ENCODE measurements at places on chromosomes 12 and 14. TPM values are rescaled to one million over a fixed set of nuclear protein-coding genes. Genes with fewer than 3 reads are reported as not detected.

Gene OTX2
- total RNA-seq, result not detected

Gene TMEM233
- 0.49 TPM for total RNA-seq

Gene COX8C
- total RNA-seq, result not detected

Gene ABCD4
- total RNA-seq, result 52.3 TPM

Gene CD163
- total RNA-seq, result 96.3 TPM

Gene SDR9C7
- 11.0 TPM for total RNA-seq

DNA sequence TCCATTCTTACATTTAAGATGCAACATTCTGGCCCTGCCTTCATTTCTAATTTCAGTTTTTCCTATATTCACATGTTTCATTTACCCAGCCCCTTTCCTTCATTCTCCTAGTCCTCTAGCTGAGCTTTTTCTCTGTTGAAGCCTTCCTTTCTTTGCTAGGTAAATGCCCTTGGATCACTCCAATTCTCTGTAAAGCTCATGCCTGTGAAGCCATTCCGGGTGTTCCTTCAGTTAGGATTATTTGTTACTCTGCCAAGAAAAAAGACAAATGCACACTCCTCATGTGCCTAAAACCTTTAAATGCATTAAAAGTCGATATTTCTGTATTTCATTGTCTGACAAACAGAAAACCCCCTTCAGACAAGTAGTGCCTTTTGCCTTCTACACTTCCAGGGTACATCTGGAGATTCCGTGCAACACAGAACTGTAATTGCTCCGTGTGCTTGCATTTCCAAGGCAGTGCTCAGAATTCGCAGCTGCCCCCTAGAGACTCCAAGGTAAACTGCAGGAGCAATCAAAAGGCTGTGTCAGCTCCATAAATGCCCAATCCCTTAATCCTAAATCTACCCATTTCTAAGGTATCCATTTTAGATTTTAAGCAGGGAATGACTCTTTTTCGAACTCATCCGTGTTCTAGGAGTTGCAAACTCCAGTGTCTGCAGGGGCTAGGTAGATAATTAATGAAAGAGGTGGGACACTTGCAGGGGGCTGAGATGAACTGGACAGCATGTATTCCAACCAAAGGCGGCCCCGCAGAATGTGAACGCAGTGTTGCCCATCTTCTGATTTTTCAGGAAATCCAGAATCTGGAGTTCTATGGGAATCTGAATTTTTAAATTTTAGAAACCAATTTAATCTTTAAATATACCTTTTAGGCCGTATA is 320.2 kb downstream of the GRIN2B start:
- no peaks in the 10 kb centered on the region for H3K27me3 ChIP-seq
- no peak for DNase-seq
- no peak overlapping the region for H3K27ac ChIP-seq
- no peak overlapping the region for H3K4me3 ChIP-seq

DNA sequence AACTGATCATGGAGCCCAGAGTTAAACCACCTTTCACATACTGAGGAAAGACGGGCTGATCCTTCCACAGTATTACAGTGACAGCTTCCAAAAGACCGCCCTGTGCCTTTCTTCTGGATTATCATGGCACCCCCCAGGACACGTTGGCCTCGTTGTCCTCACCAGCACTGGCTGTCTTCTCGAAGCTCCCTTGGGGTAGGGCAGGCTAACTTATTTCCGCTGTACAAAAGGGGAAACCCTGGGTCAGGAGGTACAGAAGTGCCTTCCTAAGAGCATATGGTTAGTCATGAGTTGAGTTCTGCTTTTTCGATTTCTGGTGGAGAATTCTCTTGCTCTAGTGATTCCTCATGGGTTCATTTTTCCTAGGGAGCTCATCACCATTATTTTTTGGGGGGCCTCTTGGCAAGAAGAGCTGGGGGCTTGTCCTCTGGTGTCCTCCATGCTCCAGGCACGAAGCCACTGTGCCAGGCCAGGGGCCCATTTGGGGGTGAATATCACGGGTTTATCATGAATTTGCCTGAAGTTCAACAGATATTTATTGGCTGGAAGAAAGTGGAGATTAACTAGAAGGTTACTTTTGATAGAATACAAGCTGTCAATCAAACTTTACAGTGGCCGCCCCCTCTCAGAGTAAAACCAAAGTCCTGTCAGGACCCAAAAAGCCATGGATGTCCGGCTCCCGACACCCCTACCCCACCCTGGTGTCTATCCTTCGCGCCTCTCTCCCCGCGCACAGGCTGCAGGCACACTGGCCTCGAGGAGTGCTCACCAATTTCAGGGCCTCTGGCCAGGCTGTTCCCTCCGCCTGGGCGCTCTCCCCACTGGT is 8.8 kb upstream of the TRAF3 start:
- no peaks in the 10 kb centered on the region for H3K4me1 ChIP-seq
- no peak for DNase-seq
- no peak overlapping the region for H3K4me3 ChIP-seq

DNA sequence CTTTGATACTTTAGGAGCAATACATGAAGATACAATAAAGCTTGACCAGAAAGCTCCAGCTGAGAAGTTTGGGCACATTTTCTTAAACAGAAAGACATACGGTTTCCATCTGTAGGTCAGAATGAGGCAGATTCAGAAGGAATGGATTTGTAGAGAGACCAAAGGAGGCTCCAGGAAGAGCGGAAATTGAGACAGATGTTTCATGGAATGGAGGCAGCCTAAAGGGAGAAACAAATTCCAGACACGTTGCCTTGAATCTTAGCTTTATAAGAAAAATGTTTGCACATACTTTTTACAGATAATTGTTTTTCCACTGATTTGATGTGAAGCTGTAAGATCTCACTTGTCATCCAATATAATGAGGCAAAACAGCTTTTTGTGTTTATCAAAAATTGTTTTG is 24.8 kb downstream of the EPYC start:
- H3K4me3 ChIP-seq, result no peak overlapping the region
- DNase-seq, result no peak
- no peaks in the 10 kb centered on the region for H3K36me3 ChIP-seq
- H3K27ac ChIP-seq, result peak overlapping the region; percentile 55
- no peaks in the 10 kb centered on the region for H3K27me3 ChIP-seq

DNA sequence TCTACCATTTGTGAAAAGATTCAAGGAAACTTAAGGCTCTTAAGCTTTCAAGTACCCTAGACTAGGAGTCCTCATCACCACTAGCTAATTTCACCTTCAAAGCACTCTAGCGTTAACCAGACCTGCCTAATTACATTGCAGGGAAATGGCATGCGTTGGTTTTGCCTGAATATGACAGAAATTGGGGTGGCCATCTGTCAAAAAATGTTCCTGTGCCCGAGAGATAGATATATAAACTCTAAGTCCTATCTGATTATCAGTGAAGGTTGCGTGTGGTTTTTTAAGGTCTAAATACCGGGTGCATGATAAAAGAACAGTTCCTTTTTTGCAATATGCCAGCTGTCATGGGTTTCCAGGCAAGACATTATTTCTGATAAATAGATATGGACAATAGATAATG is 48.3 kb downstream of the SPRING1 start:
- DNase-seq, result no peak
- no peaks in the 10 kb centered on the region for H3K27me3 ChIP-seq
- no peak overlapping the region for H3K27ac ChIP-seq
- peaks cover 13% of the 10 kb centered on the region for H3K4me1 ChIP-seq
- H3K4me3 ChIP-seq, result no peak overlapping the region
- no peaks in the 10 kb centered on the region for H3K36me3 ChIP-seq

DNA sequence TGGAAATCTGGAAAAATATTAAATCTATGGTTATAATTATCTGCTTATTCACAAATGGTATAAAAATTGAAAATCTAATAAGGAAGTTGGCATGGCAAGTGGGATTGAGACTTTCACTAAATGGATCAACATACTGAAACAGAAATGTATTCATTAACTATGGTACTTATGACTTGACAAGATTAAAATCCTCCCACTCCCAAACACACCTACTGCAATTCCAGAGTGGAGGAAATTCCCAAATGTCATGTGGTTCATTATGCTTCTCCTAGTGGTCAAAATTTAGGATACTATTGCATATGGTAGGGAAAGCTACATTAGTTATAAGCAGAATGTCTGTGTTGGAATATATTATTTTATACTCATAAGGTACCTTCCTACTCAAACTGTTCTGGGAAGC is 265.3 kb upstream of the PRICKLE1 start:
- H3K27ac ChIP-seq, result no peak overlapping the region
- H3K4me3 ChIP-seq, result no peak overlapping the region
- no peak for DNase-seq
- no peaks in the 10 kb centered on the region for H3K27me3 ChIP-seq

GRCh38 chr12:110563702-110564470 is 19.2 kb downstream of the PPTC7 start:
- no peak overlapping the region for H3K4me3 ChIP-seq
- H3K27me3 ChIP-seq, result no peaks in the 10 kb centered on the region

- H3K4me1 ChIP-seq, result no peaks in the 10 kb centered on the region
- no peaks in the 10 kb centered on the region for H3K36me3 ChIP-seq
- no peaks in the 10 kb centered on the region for H3K27me3 ChIP-seq
- H3K27ac ChIP-seq, result no peak overlapping the region
Observed at GRCh38 chr14:52589646-52590045, 37.0 kb downstream of the GPR137C start.

DNA sequence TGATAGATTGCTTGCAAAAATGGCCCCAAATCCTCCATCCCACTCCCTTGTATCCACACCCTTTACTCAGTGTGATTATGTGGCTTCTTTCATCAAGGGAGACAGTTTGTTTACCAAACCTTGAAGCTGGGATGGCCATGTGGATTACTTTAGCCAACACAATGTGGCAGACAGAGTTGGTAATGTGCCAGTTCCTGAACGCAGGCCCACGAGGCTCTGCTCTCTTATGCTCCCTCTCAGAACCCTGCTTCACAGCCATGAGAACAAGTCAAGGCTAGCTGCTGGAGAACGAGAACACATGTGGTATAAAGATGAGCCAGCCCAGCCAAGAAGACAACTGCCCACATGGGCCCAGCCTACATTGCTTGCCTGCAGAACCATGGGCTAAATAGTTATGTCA is 162.3 kb downstream of the NDUFA12 start:
- no peaks in the 10 kb centered on the region for H3K4me1 ChIP-seq
- no peak for DNase-seq
- no peak overlapping the region for H3K4me3 ChIP-seq

- H3K4me3 ChIP-seq, result peak overlapping the region; percentile 35
- H3K27ac ChIP-seq, result peak overlapping the region; percentile 87
- H3K27me3 ChIP-seq, result no peaks in the 10 kb centered on the region
- peaks cover 29% of the 10 kb centered on the region for H3K4me1 ChIP-seq
Observed at GRCh38 chr12:6961278-6961694, 9.2 kb downstream of the PHB2 start.

GRCh38 chr14:92787554-92787953 is 6.6 kb upstream of the GOLGA5 start:
- no peaks in the 10 kb centered on the region for H3K27me3 ChIP-seq
- no peaks in the 10 kb centered on the region for H3K4me1 ChIP-seq
- H3K4me3 ChIP-seq, result no peak overlapping the region
- no peak for DNase-seq
- no peak overlapping the region for H3K27ac ChIP-seq

- H3K27me3 ChIP-seq, result no peaks in the 10 kb centered on the region
- H3K4me1 ChIP-seq, result no peaks in the 10 kb centered on the region
- no peak for DNase-seq
- H3K27ac ChIP-seq, result no peak overlapping the region
- H3K36me3 ChIP-seq, result no peaks in the 10 kb centered on the region
Observed at GRCh38 chr14:77870646-77871045, 70.7 kb downstream of the ADCK1 start.

GRCh38 chr14:67963545-67963944 is 144.0 kb downstream of the RAD51B start:
- no peaks in the 10 kb centered on the region for H3K36me3 ChIP-seq
- DNase-seq, result no peak
- peaks cover 45% of the 10 kb centered on the region for H3K4me1 ChIP-seq
- H3K4me3 ChIP-seq, result no peak overlapping the region

- H3K4me3 ChIP-seq, result peak overlapping the region; percentile 75
- H3K27me3 ChIP-seq, result no peaks in the 10 kb centered on the region
- peaks cover 34% of the 10 kb centered on the region for H3K4me1 ChIP-seq
Observed at GRCh38 chr14:39266871-39267607, 33.3 kb downstream of the MIA2 start.

DNA sequence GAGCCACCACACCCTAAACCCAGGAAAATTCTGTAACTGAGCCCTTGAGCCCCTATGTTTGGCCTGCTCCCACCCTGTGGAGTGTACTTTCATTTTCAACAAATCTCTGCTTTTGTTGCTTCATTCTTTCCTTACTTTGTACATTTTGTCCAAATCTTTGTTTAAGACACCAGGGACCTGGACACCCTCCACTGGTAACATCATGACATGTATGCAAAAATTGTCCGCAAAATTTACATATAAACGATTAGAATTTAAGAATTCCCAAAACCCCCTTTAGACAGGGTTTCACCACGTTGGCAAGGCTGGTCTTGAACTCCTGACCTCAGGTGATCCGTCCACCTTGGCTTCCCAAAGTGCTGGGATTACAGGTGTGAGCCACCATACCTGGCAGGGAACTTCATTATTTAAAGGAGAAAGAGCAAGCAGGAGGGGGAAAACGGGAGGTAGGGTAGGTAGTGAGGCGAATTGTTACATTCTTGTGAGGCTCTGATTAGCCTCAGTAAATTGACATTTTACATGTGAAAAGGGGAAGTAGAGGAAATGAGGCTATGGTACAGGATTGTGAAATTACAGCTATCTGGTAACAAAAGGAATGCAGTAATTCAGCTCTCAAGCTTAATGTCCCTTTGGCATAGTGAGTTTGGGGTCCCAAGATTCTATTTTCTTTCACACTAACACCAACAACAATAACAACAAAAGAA is 27.6 kb downstream of the TUBA1A start:
- no peak overlapping the region for H3K4me3 ChIP-seq
- no peaks in the 10 kb centered on the region for H3K27me3 ChIP-seq
- DNase-seq, result no peak
- no peaks in the 10 kb centered on the region for H3K36me3 ChIP-seq
- H3K4me1 ChIP-seq, result no peaks in the 10 kb centered on the region

- no peak overlapping the region for H3K27ac ChIP-seq
- no peak overlapping the region for H3K4me3 ChIP-seq
- H3K36me3 ChIP-seq, result no peaks in the 10 kb centered on the region
Observed at GRCh38 chr12:104478396-104479122, 21.8 kb downstream of the CHST11 start.

GRCh38 chr12:130537051-130537450 is 179.0 kb downstream of the RIMBP2 start:
- H3K27ac ChIP-seq, result no peak overlapping the region
- no peak overlapping the region for H3K4me3 ChIP-seq
- H3K27me3 ChIP-seq, result no peaks in the 10 kb centered on the region
- no peaks in the 10 kb centered on the region for H3K4me1 ChIP-seq
- no peaks in the 10 kb centered on the region for H3K36me3 ChIP-seq
- no peak for DNase-seq

DNA sequence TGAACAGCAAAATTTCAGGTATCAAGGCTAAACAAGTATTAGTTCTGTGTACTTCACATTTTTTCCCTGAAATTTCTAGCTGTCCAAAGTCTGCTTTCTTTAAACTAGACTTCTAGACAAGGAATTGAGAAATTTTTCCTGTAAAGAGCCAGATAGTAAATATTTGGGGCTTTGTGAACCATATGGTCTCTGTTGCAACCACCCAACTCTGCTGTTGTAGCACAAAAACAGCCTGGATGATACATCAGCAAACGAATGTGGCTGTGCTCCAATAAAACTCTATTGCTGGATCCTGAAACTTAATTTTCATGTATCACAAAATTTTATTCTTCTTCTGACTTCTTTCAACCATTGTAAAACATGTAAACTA is 96.0 kb upstream of the SLC38A4 start:
- H3K36me3 ChIP-seq, result no peaks in the 10 kb centered on the region
- DNase-seq, result no peak
- peak overlapping the region; percentile 52 for H3K27ac ChIP-seq
- no peaks in the 10 kb centered on the region for H3K4me1 ChIP-seq
- no peaks in the 10 kb centered on the region for H3K27me3 ChIP-seq

GRCh38 chr14:54353694-54354093 is 43.1 kb upstream of the CDKN3 start:
- peaks cover 16% of the 10 kb centered on the region for H3K4me1 ChIP-seq
- DNase-seq, result peak; percentile 22
- no peak overlapping the region for H3K27ac ChIP-seq
- H3K36me3 ChIP-seq, result no peaks in the 10 kb centered on the region

Measured in vagina (tissue), 2 donors.